ENCODE measurements at places on chromosomes 5 and 9. TPM values are rescaled to one million over a fixed set of nuclear protein-coding genes. Genes with fewer than 3 reads are reported as not detected.
A peak's percentile ranks its signal among the peaks of the same experiment; 100 is the strongest.

GRCh38 chr5:61730866-61731265 lies 398.8 kb downstream of the ZSWIM6 start:
- no peak for DNase-seq

DNA sequence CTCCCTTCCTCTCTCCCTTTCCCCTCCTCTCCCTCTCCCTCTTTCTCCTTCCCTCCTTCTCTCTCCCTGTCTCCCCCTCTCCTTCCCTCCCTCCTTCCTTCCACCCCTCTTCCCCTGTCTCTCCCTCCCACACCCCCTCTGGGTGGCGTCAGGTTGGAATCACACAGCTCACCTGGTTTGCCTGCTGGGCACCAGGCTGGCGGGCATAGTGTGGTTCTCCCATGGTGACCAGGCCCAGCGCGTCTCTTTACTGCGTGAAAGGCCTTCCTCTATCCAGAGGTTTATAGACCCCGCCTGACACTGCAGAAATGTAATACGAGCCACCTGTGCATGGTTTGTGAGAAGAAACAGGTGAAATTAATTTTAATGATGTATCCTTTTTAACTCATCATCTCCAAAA lies 76.2 kb downstream of the MRPL36 start:
- no peak for DNase-seq

DNA sequence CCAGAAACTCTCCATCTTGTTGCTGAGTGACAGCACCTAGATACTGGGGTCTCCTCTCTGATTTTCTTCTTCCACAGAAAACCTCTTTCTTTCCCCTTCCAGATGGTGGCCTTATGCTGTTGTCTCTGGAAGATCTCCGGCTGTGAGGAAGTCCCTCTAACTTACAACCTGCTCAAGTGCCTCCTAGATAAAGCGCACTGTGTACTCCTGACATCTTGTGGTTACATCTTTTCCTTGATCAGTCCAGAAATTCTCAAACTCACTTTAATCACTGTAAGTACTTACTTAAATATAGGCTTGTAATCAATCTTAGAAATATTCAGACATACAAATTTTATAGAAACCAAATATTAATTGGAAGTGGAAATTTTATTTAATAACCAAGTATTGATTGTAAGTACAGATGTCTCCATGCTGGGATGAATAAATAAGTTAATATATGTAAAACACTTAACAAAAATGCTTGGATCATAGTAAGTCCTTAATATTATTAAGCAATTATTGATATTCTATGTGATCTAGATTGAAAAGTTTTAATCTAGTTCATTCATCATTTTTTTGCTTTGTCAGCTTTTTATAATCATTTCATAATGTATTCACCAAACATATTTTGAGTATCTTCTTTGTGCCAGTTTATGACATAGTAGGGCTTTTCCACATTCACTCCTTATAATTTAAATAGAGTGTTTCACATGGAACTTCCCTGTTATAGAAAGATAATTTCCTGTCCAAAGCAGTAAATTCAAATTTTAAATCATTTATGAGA lies 1381.4 kb upstream of the CDH6 start:
- DNase-seq, result no peak

GRCh38 chr5:1536322-1536845 lies 12.6 kb upstream of the LPCAT1 start:
- peak; percentile 29 for DNase-seq

Gene GABRA1
- not detected for total RNA-seq
